ENCODE measurements at places on chromosomes 3 and 15.

DNA sequence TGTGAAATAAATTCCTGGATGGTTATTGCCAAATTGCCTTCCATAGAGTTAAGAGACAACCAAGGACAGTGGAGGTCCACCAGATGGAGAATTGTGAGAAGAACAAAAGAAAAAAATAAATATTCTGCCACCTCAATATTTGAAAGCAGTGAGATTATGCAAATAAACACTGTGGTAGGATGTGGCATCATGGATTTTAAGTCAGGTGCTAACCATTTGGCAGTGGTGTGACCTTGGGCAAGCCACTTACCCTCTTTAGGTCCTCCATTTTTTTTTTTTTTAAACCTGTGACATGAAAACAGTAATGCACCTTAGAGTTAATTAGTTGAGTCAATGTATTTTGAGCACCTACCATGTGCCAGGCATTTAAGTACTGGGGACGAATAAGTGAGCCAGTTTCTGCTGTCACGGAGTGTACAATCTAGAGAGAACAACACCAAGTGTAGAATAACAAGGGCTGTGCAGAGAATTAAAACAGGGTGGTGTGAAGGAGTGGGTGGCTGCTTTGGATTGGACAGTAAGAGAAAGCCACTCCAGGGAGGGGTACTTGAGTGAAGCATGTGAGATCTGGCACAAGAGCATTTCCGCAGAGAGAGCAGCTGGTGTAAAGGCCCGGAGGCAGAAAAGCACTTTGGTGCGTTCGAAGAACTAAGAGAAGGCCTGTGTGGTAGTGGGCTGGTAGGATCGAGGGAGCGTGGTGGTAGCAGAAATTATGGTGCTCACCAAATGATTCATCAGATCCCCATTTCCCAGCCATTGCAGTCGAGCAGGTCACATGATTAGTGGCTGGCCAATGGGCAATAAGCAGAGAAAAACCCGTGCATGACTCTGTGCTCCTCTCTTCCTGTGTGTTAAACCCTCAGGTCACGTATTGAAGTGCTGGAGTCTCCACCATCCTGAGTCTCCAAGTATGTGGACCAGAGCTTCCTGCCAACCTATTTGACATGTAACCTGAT, 39.2 kb downstream of the CCK start:
- DNase-seq: no peak

DNA sequence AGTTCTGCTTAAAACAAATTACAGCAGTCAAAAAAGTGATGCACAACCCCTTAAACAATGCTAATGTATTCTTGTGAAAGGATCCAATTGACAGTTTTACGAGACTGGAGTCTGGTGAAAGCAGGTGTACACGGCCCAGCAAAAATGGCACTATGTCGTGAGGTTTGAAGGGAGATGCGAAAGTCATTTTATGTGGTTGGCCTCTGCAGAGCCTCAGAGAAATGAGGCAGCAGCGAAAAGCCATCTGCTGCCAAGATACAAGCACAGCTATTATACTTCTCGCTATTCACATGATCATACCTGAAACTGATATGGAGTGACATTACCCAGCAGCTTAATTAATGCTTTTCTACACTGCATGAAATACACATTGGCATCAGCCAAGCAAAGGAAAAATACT, 36.4 kb downstream of the MECOM start:
- DNase-seq: no peak

GRCh38 chr3:12536423-12536822, 8.9 kb downstream of the MKRN2OS start:
- DNase-seq: no peak

DNA sequence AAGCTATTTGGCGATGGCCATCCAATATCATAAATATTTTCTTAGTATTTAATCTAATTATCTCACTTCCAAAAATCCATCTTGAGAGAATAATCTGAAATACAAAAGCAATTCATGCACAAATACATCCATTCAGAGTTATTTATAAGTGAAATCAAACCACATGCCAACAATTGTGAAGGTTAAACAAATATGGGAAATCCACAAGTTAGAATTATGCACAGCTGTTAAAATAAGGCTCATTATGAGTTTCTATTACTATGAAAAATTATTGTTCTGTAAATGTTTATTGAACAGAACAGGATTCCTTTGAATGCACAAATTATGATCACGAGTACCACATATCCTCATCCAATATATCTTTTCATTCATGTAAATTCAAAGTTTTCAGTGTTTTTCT, 267.7 kb downstream of the PLOD2 start:
- no peak for DNase-seq

GRCh38 chr3:99111235-99111634, 209.7 kb upstream of the DCBLD2 start:
- no peak for DNase-seq

DNA sequence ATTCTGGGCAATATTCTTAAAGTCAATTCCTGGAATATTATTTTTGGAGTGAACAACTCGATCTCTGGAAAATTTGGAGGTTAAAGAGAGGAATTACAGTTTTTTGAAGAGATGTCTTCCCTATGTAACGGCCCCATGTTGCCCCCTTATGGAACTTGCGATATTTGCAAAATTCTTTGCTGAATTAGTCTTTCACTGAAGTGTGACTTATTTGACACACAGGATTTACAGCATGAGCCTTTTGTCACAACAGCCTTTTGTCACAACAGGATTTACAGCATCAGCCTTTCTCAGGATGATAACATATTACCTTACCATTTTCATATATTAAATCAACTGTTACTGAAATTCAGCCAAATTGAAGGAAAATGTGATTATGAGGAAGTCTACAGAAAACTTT, 37.8 kb upstream of the SPTSSB start:
- DNase-seq: peak; percentile 48

DNA sequence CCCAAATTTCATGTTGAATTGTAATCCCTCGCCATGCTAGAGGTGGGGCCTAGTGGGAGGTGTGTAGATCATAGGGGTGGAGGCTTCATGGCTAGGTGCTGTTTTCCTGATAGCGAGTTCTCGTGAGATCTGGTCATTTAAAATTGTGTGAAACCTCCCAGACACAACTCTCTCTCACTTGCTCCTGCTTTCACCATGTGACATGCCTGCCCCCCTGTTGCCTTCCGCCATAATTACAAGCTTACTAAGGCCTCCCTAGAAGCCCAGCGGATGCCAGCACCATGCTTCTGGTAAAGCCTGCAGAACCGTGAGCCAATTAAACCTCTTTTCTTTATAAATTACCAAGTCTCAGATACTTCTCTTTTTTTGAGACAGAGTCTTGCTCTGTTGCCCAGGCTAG, 36.0 kb downstream of the CCDC54 start:
- no peak for DNase-seq

DNA sequence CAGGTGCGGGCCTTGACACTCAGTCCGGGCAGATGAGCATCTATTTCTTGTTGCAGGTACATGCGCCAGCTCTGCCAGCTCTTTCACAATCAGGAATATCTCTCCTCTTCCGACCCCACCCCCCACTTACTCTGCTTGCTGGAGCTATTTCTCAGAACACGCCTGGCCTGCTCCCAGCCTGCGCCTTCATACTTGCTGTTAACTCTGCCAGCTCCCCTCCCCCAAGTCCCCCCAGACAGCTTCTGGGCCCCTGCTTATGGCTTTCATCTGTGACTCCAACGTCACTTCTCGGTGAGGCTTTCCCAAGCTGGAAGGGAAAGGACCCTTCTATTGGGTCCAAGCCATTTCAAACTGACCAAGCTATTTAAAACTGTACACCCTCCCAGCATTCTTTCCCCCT, 15.2 kb downstream of the MAGEF1 start:
- no peak for DNase-seq

GRCh38 chr15:101560722-101561583, 71.4 kb upstream of the PCSK6 start:
- no peak for DNase-seq

GRCh38 chr15:71548401-71548807, 261.9 kb upstream of the NR2E3 start:
- no peak for DNase-seq

DNA sequence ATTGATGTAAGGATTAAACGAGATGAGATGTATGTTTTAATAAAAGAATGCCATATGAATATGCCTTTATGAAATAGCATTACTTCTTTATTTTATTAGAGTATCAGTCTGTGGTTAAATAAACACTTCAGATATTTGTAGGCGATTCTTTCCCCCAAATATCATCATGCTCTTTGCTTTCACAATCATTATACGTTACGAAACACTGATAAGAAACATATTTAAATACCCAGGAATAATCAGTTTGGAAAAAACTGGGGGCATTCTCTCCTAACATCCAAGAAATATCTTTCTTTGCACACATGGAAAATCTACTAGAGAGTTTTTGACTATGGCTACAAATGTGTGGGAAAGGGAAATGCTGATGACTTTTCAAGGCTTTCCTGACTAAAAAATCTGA, 4.4 kb upstream of the PLAAT1 start:
- no peak for DNase-seq

GRCh38 chr15:73602992-73603391, 30.2 kb downstream of the NPTN start:
- no peak for DNase-seq

- DNase-seq: no peak
Observed at GRCh38 chr3:152405915-152406802, 137.4 kb downstream of the MBNL1 start.

GRCh38 chr3:122067588-122068240, 12.6 kb downstream of the CD86 start:
- no peak for DNase-seq

DNA sequence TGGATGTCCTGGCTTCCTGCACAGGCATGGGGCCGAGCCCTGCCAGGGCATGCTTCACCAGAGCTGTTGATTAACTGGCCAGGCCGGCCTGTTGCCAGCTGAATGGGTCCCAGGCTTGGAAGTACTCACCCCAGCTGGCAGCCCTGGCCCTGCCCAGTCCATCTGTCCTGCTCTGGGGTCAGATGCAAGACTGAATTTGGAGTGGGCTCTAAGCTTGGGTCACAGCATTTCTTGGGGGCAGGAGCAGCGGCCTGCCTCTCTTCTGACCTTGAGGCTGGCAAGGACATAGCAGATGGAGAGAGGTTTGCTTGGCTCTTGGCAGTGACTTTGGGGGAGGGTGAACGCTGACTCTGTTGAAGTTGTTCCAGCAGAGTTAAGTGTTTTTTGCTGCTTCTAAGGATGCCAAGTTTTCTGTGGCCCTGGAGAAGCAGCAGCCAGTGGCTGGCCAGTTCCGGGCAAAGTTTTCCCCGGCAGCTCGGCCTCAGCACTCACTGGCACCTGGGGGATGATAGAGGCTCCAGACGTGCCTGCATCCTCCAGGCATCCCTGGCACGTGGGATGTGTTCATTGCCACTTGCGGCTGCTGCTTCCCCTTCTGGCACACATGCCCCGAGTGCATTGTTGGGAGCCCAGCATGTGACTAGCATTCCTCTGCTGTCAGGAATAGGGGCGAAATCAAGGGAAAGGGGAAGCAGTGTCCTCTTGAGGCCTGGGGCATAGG, 22.9 kb downstream of the PDIA5 start:
- no peak for DNase-seq

DNA sequence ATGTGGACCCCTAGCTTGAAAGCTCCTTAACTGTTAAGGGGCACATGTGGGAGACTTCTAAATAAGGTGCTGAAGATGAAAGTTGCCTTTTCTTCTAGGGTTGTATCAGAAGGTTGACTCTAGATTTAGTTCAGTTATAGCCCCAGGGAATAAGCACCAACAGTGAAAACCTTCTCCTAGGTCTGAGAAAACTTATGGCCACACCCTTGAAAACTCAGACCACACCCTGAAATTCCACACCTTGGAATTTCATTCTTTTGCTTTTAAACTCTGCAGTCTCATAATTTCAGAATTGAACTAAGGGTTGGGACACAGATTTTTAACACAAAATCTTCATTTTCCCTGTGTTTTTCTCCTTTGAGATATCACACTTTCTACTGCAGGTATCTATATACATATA, 355.8 kb upstream of the IL12A start:
- DNase-seq: no peak

DNA sequence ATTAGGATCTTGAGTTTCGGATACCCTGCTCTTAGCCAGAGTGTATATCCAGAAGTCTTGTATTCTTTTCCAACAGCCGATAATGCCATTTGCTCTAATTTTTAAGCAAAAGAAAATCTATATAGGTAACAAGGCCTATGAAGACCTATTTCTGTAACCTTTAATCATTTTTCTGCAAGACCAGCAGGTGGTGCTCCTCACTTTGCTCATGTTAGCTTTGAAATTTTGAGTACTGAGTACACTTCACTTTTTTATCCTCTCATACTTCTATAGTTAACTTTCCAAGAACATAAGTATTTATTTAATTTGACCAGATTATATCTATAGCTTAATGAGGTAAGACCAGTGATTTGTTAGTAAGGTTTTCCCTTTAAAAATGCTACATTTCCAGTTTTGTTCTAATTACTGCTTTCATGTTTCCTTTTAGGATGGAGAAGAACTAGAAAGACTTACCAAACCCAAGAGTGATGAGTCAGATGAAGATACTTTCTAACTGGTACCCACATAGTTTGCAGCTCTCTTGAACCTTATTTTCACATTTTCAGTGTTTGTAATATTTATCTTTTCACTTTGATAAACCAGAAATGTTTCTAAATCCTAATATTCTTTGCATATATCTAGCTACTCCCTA, 20.5 kb downstream of the SLC35A5 start:
- peak; percentile 35 for DNase-seq

- no peak for DNase-seq
Observed at GRCh38 chr3:63943678-63944077, 31.5 kb upstream of the SCAANT1 start.

DNA sequence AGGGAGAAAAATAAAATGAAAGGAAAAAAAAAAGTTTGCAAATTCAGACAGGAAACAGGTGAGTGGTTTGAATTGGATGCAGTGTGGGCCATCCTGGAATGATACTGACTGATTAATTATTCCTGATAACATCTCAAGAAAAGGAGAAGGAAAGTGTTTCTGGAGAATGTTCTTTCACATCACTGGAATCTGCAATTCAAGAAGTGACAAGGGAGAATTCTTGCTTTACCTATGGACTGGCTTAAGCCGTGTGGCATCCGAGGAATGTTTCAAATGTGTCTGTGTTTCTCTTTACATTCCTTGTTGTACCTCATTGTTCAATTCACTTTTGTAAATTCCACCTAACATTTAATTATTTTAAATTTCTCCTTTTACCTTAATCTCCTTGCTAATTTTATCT, 465.0 kb downstream of the EPHB1 start:
- no peak for DNase-seq

DNA sequence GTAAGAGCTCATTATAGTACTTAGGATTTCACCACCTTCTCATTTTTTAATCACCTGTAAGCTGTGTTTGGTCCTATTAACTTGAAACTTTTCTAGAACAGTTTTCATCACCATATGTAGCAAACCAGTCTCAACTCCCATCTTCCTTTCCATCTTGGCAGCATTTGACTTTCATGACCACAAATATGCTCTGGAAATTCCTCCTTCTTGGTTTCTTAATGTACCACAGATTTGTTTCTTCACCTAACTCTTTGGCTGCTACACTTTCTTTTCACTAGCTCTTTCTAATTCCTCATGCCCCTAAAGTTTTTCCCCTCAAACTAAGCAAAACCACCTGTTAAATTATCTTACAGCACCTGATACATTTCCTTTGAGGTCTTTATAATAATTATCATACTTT, 13.2 kb upstream of the NMB start:
- no peak for DNase-seq

- no peak for DNase-seq
Observed at GRCh38 chr3:187912007-187912406, 166.7 kb upstream of the BCL6 start.

Data from CD4-positive, alpha-beta T cell treated with Interleukin-4 for 4 hours (primary cell).